Muscle of leg (tissue), 16 donors: ENCODE measurements at places on chromosomes 1 and 21. TPM values are rescaled to one million over a fixed set of nuclear protein-coding genes. Genes with fewer than 3 reads are reported as not detected.

GRCh38 chr1:76723949-76724348, 143.3 kb upstream of the ST6GALNAC5 start:
- H3K27ac ChIP-seq = no peak overlapping the region
- no peak for DNase-seq
- no peaks in the 10 kb centered on the region for H3K36me3 ChIP-seq

Gene ZZZ3
- 56.8 TPM for total RNA-seq

DNA sequence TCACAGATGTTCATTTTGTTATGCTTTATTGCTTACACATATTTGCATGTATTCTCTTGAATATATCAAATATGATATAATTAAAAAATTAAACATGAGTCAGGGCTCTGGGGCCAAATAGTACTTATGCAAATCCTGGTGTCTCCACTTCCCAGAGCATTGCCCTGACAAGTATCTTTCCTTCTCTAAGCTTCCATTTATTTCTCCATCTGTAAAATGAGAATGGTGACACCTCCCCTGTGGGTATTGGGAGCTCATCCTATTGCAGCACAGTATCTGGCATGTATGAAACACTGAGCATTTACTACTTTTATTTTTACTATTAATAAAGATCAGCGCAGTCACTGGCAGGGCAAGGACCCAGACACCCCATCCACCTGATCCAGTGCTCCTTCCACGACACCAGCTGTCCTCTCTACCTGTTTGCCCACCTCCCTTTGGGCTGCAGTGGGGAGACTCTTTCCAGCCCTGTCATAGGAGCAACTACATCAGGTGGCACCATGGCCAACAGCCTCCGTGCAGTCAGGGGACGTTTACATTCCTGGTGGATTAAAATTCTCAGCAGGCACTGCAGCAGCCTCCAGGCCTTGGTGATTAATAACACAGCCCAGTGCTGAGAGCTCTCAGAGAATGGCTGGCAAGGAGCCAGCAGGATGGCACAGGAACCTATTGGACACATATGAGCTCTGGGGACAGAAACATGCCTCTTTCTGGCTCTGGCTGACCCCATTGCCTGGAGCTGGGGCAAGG, 113.0 kb downstream of the DMRTB1 start:
- no peaks in the 10 kb centered on the region for H3K36me3 ChIP-seq
- peak overlapping the region; percentile 20 for H3K27ac ChIP-seq
- peaks cover 40% of the 10 kb centered on the region for H3K4me1 ChIP-seq
- DNase-seq = peak; percentile 74

GRCh38 chr1:223726380-223727001, 14.2 kb downstream of the CAPN2 start:
- H3K27me3 ChIP-seq = no peaks in the 10 kb centered on the region
- H3K4me3 ChIP-seq = no peak overlapping the region
- peaks cover 37% of the 10 kb centered on the region for H3K4me1 ChIP-seq
- peak; percentile 96 for DNase-seq

Gene CD48
- 1.2 TPM for total RNA-seq

Gene SH3D21
- 2.3 TPM for total RNA-seq

Gene SYT2
- total RNA-seq = 0.04 TPM

Gene TMEM54
- 5.2 TPM for total RNA-seq

DNA sequence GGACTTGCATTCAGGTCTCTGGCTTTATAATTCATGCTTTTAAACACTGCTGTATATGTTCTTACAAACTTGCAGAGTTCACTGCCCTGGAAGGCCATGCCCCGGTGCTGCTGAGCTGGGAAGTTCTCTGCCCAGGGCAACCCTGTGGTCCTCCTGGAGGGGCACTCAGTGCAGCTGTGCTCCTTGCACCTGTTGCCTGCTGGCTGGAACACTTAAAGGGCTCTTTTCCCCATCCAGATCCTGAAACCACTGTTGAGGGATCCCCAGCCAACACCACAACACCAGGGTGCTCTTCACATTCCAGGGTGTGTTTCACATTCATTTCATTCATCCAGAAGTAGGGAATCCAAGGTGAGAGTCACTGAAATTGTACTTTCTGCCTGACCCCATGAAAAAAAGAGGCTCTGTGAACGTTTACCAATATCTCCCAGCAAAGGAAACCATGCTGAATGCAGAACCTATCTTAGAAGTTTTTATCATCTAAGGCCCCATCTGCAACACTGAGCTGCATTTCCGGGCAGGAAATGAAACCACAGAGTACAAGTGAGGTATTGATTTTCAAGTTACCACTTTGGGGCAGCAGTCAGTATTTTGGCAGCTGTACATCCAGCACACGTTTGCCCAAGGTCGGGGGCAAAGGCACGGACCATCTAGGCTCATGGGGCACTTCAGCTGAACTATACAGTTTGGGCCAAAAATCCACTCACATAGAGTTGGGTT, 16.4 kb upstream of the KIAA0040 start:
- no peaks in the 10 kb centered on the region for H3K27me3 ChIP-seq
- no peak overlapping the region for H3K4me3 ChIP-seq
- peaks cover 11% of the 10 kb centered on the region for H3K4me1 ChIP-seq
- DNase-seq = no peak
- H3K27ac ChIP-seq = no peak overlapping the region

- H3K4me1 ChIP-seq = peaks cover 44% of the 10 kb centered on the region
- no peak for DNase-seq
- H3K27me3 ChIP-seq = no peaks in the 10 kb centered on the region
- peak overlapping the region; percentile 55 for H3K27ac ChIP-seq
- H3K4me3 ChIP-seq = no peak overlapping the region
- H3K36me3 ChIP-seq = no peaks in the 10 kb centered on the region
Observed at GRCh38 chr1:230153641-230154296, 86.7 kb downstream of the GALNT2 start.

DNA sequence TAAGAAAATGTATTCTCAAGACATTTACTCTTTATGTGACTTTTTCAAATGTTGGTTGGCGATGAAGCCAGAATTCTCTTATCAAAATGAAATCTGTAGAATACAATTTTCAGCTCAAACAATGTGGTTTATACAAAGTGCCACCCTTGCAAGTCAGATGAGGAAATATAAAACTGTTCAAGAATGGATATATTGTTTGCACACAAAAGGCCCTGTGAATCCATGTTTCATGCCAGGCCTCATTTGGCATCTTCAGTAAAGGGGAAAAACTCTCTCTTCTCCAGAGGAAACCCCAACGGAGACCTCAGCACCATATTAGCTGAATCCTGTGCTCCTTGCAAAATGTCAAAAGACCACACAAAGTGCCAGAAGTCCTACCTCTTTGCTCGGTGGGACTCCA, 310.4 kb downstream of the RRAGC start:
- H3K27ac ChIP-seq = no peak overlapping the region
- no peaks in the 10 kb centered on the region for H3K4me1 ChIP-seq
- H3K4me3 ChIP-seq = no peak overlapping the region
- H3K27me3 ChIP-seq = peaks cover 9% of the 10 kb centered on the region
- no peak for DNase-seq
- no peaks in the 10 kb centered on the region for H3K36me3 ChIP-seq

- H3K4me1 ChIP-seq = no peaks in the 10 kb centered on the region
- no peaks in the 10 kb centered on the region for H3K27me3 ChIP-seq
- DNase-seq = no peak
- H3K36me3 ChIP-seq = no peaks in the 10 kb centered on the region
- H3K4me3 ChIP-seq = no peak overlapping the region
Observed at GRCh38 chr1:98368995-98369394, 292.5 kb upstream of the SNX7 start.

Gene NHLH1
- total RNA-seq = 0.04 TPM

GRCh38 chr1:58361134-58361533, 185.4 kb downstream of the OMA1 start:
- no peak overlapping the region for H3K27ac ChIP-seq
- no peak for DNase-seq

GRCh38 chr1:17080880-17081279, 27.0 kb upstream of the SDHB start:
- peak overlapping the region; percentile 62 for H3K27ac ChIP-seq
- no peaks in the 10 kb centered on the region for H3K27me3 ChIP-seq
- no peaks in the 10 kb centered on the region for H3K36me3 ChIP-seq
- no peak overlapping the region for H3K4me3 ChIP-seq

Gene GJB5
- not detected for total RNA-seq

Gene PTGS2
- 1.1 TPM for total RNA-seq

DNA sequence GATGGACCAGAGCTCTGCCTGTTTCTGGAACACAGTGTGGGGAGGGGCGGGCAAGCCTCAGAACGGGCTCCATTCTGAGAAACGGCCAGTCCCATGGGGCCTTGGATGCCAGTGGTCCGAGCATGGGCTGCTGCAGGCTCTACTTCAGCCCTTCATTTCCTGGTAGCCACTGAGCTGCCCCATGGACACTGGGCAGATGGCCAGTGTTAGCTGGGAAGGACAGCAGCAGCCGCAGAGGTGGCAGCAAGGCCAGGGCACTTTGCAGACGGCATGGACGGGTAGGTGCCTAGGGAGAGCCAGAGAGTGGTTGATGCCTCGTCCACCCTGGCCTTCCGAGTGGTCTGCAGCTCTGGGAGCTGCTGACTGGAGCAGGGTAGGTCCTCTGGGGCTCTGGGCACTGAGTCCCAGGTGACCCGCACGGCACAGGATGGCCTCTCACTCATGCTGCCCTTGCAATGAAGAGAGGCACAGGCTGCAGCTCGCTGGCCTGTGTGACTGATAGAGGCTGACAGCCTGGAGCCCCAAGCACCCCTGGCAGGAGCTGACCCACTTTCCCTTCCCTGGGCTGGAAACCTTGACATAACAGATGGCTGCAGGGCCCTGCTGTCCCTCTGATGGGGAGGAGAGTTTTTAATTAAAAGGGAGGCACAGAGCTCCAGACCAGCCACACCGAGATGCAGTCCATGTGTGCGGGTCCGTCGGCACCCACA, 87.7 kb upstream of the COL6A1 start:
- peaks cover 2% of the 10 kb centered on the region for H3K27me3 ChIP-seq
- peak overlapping the region; percentile 45 for H3K27ac ChIP-seq
- no peak overlapping the region for H3K4me3 ChIP-seq
- no peaks in the 10 kb centered on the region for H3K36me3 ChIP-seq

- no peak overlapping the region for H3K4me3 ChIP-seq
- no peaks in the 10 kb centered on the region for H3K4me1 ChIP-seq
- no peaks in the 10 kb centered on the region for H3K27me3 ChIP-seq
- DNase-seq = no peak
- H3K27ac ChIP-seq = no peak overlapping the region
Observed at GRCh38 chr1:235211517-235211916, 50.5 kb upstream of the RBM34 start.

Gene RPE65
- total RNA-seq = 0.04 TPM

DNA sequence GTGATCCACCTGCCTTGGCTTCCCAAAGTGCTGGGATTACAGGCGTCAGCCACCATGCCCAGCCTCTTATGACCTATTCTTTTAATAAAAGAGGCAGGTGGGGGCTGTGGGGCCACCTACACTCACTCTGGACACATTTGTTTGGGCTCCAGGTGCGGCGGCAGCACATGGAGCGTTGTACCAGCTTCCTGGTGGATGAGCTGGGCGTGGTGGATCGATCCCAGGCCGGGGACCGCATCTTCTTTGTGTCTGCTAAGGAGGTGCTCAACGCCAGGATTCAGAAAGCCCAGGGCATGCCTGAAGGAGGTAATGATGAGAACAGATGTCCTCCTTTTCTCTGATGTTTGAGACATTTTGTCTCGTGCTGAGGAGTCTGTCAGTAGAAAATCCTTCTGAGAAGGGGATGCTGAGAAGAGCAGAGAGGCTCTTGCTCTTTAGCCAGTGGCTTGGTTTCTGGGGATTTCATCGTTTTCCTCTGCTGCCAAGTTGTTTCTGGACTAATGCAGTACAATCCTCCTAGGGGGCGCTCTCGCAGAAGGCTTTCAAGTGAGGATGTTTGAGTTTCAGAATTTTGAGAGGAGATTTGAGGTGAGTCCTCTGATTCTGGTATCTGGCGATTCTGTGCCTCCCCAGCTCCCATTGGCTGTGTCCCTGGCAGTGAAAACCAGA, 17.9 kb upstream of the MIIP start:
- peak; percentile 48 for DNase-seq
- no peaks in the 10 kb centered on the region for H3K4me1 ChIP-seq
- no peak overlapping the region for H3K27ac ChIP-seq

- no peak for DNase-seq
- peaks cover 17% of the 10 kb centered on the region for H3K36me3 ChIP-seq
- no peaks in the 10 kb centered on the region for H3K4me1 ChIP-seq
- H3K27me3 ChIP-seq = no peaks in the 10 kb centered on the region
- no peak overlapping the region for H3K4me3 ChIP-seq
Observed at GRCh38 chr1:86731416-86731815, 27.0 kb downstream of the SH3GLB1 start.

- H3K4me1 ChIP-seq = peaks cover 18% of the 10 kb centered on the region
- DNase-seq = no peak
- H3K27ac ChIP-seq = no peak overlapping the region
- peaks cover 2% of the 10 kb centered on the region for H3K27me3 ChIP-seq
- no peak overlapping the region for H3K4me3 ChIP-seq
Observed at GRCh38 chr1:16088996-16089395, 15.5 kb upstream of the FAM131C start.

DNA sequence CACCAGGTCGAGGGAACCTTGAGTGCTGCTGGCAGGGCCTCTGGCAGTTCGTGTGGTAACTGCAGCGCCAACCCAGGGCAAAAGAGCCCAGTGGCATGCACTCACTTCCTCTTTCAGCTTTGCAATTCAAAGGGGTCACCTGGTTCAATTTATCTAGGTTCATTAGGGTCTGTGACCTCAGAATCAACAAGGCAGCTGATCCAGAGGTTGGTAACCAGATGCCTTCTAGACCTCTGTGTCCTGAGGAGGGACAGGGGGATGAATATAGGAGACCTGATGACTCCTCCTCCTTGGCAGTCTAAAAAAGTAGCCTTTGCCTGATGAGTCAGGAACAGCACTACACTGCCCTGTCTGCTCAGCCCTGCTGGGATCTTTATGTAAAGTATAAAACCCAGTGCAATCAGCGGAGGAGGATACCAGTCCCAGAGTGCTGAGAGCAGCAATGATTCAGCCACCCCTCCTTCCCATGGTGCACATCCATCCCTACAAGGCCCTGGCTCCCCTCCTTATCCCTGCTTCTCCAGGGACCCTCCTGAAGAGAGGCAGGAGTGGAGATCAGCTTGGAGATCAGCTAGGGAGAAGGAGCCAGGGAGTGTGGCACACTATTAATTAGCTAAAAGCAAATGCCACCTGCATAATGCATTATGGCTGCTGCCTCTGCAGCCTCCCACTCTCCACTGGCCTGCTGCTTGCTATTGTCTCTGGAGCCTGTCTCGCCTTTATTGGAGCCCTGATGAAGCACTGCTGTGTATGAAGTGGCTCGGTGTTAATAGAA, 11.2 kb upstream of the FMOD start:
- DNase-seq = no peak
- peaks cover 6% of the 10 kb centered on the region for H3K4me1 ChIP-seq
- H3K27me3 ChIP-seq = peaks cover 23% of the 10 kb centered on the region
- H3K4me3 ChIP-seq = no peak overlapping the region
- H3K27ac ChIP-seq = no peak overlapping the region

Gene BEND5
- total RNA-seq = 11.8 TPM

Gene RXFP4
- not detected for total RNA-seq

DNA sequence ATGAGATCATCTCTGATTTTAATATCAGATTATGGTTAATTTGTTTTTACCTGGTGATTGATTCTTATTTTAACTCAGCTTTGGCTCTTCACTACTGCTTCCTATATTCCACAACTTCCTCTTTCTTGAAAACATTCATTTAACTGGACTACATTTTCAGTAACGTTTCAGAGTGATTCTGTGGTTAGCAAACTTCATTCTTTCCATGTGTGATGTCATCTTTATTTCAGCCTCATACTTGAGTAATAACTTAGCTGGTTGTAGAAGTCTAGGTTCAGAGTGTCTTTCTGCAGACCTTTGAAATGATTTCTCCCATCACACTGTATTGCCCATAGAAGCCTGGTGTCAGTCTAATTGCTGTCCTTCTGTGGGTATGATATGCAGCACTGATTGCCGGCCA, 36.0 kb upstream of the SLC35F3 start:
- no peaks in the 10 kb centered on the region for H3K4me1 ChIP-seq
- no peaks in the 10 kb centered on the region for H3K27me3 ChIP-seq
- H3K27ac ChIP-seq = no peak overlapping the region
- no peaks in the 10 kb centered on the region for H3K36me3 ChIP-seq
